ENCODE measurements at places on chromosomes 11 and 22.
A peak's percentile ranks its signal among the peaks of the same experiment; 100 is the strongest.

GRCh38 chr11:65112546-65113360 lies 1.1 kb downstream of the TM7SF2 start:
- DNase-seq, result no peak

DNA sequence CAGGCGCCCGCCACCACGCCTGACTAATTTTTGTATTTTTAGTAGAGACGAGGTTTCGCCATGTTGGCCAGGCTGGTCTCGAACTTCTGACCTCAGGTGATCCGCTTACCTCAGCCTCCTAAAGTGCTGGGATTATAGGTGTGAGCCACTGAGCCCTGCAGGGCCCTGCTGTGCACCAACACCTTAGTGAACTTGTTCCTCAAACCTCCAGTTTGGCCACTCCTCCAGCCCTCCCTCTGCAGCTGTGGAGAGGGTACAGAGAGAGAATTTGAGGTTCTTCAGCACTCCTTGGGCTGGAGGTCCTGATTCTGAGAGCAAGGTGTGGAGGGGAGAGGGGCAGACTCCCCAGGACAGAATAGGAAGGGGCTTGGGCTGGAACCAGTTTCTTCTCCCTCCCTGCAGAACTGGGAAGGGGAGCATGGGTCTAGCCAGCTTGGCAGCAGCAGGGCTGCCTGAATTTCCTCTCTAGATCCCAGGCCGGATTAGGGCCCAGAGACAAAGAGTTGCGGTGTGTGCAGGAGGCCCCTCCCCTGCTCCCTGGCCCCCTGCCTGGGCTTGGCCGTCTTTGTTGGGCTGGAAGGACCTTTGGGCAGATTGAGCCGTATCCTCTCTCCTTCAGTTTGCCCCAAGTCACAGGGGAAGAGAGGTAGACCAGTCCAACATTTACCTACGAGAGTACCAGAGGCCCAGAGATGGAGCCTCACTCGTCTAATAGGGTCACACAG lies 2.3 kb upstream of the PEX16 start:
- DNase-seq, result no peak

DNA sequence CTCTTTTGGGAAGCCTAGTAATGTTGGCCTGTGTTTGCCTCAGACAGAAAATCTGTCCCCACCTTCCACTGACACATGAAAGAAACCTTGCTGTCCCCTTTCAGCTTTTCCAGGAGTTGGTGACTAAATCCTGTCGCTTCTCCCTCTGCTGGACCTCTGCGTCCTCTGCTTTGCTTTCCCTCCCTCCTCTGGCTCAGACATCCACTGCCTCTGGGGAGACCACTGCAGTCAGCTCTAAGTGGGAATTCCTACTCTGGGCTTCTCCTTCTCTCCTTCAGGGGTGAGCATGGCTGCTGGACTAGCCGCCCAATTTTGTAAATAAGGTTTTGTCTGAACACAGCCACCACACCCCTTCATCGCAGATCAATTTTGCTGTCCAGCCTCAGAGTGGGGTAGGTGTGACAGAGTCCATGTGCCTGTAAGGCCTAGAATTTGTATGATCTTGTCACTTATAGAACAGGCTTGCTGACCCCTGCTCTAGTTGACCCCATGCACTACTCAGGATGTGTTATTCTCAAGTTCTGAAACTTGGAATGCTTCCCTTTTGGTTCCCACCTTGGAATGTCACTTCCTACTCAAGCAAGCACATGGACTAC lies 23.0 kb downstream of the LRRC74B start:
- DNase-seq, result no peak

- DNase-seq, result no peak
Measured at GRCh38 chr11:62919476-62919875, 1.7 kb downstream of the CHRM1 start.

DNA sequence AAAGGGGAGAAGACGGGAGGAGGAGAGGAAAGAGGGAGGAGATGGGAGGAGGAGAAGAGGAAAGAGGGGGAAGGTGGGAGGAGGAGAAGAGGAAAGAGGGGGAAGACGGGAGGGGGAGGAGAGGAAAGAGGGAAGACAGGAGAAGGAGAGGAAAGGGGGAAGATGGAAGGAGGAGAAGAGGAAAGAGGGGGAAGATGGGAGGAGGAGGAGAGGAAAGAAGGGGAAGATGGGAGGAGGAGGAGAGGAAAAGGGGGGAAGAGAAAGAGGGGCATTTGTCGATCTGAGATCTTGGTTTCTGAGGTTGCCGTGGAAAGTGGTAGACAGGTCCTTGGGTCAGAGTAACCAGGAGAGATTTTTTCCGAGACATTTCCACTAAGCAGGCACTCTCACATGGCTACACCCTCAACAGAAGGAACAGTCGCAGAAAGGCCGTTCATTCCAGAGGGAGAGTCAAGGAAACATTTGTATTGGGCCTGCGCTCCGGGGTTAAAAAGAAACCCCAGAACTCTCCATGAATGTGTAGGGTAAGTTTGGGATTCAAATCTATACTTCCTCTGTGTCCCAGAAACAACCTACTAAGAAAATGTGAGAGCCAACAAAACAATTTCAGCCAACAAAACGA lies 39.8 kb upstream of the CARS1 start:
- DNase-seq, result no peak

GRCh38 chr11:96481771-96482170 lies 92.0 kb downstream of the JRKL start:
- DNase-seq, result no peak

- DNase-seq, result no peak
Measured at GRCh38 chr11:100870138-100870537, 183.1 kb downstream of the ARHGAP42 start.

- no peak for DNase-seq
Measured at GRCh38 chr11:6414874-6415328, 4.0 kb downstream of the APBB1 start.

DNA sequence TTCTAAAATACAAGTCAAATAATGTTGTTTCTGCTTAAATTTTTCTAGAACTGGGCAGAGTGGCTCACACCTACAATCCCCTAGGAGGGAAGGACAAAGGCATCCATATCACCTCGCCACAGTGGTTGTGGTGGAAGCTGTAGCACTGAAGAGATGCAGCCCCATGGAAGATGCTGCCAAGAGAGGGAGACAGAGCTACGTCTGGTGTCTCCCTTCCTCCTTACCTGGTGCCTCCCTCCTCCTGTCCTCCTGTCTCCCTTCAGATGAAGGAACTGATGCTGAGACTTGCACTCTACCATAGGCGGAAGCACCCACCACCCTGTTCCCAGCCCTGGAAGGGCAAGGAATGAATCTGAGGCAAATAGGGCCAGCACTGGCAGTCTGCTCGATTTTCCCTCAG lies 22.3 kb downstream of the MMP27 start:
- DNase-seq, result no peak

DNA sequence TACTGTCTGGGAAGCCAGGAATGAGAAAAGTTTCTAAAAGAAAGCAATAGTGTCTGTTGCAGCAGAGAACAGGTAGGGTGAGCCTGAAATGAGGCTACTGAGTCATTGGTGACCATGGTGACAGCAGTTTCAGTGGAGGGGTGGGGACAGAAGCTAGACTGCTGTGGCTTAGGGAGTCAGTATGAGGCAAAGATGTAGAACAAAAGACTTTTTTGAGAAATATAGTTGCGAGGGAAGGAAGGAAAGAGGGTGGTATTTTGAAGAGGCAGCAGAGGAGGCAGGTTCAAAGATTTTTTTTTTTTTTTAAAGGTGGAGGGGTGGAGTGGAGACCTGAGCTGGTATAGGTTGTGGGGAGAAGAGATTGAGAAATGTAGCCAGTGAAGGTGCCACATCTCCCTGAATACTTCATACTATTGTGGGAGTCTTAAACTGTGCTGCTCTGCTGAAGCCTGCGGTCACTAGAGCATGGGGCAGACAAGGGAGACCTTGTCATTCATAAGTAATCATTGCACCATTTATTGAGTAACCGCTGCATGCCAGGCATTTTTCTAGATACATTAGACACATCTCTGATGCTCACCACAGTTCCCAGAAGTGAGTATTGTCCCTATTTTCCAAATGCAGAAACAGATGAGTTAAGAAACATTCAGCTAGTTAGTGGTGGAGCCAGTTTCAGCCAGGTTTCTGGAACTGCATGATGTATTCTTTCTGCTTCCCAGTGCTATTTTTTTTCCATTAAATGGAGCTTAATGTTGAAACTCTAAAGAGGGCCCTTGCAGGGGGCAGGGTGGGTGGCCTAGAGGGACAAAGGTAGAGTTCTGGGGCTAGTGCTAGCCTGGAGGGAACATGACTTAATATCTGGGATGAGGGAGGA lies 49.9 kb downstream of the STIM1 start:
- peak; percentile 32 for DNase-seq

DNA sequence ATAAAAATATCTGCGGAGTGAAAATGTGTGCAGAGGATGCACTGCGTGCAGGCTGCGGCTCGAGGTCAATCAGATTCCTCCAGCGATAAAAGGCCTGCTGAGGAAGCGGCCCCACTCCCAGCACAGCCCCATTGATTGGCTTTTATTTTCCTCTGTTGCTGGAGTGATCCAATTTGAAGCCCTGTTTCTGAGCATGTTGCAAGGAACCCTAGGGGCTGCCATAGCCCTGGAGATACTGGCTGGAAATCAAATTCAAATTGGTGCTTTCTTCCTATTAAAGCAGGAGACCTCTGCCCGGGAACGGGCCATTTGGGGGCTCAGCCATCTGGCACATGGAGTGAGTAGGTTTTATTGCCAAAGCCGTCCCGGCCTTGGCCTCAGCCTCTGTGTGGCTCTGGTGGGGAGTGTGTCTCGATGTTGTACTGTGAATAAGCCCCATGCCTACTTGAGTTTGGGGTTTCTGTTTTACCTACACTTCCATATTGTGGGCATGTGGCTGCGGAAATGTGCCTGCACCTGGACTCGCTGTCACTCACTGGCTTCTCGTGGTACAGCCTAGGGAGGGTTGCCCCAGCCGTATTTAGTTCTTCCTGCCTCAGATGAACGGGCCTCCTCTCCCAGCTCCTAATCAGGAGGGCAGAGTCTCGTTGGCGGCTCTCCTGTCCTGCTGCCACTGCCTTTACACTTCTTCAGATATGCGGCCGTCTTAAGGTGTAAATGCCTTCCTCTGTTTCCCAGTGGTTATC lies 25.6 kb downstream of the PARVB start:
- DNase-seq, result no peak

DNA sequence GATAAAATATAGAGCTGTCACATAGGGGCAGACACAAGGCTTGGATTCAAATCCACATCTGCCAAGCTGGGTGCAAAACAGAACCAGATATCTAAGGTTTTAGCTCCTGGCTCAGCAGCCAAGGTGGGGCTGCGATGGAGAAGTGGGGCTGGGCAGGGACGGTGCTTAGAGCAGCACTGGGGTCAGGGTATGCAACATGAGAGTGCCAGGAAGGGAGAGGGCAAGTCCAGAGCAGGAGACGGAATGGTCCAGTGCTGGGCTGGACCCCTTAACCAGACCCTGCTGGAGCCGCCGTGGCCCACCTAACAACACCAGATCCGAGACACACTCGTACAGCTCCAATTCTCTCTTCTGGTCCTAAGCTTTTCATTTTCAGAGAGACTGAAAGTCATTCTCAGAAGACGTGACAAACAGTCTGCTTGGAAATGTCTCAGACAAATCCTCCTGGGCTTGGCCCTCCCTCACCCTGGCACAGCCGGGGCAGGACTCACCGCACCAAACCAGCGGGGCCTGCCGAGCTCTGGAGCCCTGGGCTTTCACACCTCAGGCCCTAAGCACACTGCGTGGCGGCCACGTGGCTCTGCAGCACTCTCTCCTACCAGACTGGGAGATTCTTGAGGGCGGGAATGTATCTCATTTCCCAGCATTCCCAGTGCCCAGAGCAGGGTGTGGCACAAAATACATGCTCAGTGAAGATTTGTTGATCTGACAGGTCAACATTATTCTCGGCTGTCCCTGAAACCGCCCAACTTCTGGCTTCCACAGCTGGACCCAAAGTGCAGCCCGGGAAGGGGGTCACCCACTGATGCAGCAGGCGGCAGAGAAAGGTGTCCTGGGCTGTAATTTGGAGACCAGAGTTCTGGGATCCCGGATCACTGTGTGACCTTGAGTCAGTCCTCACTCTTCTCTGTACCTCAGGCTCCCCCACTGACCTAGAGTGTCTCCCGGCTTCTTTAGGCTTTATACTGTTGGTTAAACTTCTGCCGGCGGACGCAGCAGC lies 11.6 kb downstream of the LRRC32 start:
- no peak for DNase-seq

Data from activated naive CD8-positive, alpha-beta T cell treated with anti-CD3 and anti-CD28 coated beads, Interleukin-2, amount 50 U/mL, for 16 hours (primary cell).